ENCODE measurements at places on chromosomes 12 and 14.
A peak's percentile ranks its signal among the peaks of the same experiment; 100 is the strongest.

DNA sequence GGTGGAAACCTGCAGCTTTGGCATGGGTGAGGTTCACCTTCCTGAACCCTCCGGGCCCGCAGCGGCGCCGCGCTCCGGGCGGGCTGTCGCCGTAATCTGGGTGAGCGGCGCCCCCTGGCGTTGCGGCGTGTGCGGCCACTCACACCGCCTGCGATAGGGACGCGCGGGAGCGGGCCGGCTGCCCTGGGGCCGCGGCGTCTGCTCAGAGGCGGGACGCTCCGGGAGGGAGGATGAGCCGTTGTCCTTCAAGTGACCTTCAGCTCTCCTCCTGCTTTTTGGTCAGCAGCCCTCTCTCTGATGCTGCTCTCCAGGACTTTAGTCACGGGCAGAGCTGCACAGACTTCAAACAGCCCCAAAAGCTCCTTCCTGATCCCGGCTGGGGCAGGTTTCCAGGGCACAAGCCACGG lies 211.7 kb upstream of the FKBP4 start:
- DNase-seq: peak; percentile 51

DNA sequence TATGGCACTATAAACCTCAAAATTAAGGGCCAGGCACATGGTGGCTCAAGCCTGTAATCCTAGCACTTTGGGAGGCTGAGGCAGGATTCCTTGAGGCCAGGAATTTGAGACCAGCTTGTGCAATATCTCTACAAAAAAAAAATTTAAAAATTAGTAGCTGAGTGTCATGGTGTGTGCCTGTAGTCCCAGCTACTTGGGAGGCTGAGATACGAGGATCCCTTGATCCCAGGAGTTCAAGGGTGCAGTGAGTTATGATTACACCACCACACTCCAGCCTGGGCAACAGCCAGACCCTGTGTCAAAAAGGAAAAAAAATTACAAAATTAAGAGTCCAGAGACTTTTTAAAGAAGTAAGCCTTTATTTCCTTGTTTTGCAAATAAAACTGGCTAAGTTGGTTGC lies 1.8 kb upstream of the GCN1 start:
- DNase-seq: no peak

DNA sequence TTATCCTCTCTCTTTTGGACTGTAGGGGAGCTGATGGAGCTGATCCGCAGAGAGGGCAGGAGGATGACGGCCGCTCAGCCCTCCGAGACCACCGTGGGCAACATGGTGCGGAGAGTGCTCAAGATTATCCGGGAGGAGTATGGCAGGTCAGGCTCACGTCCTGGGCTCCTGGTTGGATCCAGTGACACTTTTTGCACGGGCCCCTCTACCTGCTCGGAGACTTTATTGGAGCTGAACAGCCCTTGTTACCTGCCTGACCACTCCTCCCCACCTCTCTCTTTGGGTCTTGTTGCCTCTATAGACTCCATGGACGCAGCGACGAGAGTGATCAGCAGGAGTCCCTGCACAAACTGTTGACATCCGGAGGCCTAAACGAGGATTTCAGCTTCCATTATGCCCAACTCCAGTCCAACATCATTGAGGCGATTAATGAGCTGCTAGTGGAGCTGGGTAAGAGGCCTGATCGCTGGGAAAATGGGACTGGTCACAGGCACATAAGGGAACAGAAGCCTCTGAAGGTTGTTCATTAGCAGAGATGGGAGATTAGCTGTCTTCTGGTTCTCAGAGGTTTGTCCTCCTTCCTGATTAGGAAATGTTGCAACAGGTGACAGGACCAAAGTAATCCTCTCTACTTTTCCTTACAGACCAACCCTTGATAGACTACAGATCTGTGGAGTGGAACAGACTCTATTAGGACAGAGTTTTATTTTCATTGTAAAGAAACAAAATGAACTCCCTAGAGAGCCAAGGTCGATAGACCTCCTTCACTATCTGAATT lies 718 bp downstream of the EIF2B2 start:
- DNase-seq: no peak

GRCh38 chr14:78627114-78627513 lies 456.9 kb downstream of the NRXN3 start:
- DNase-seq: no peak

- no peak for DNase-seq
These were observed 770.9 kb upstream of the FOXG1 start for GRCh38 chr14:27995691-27996090.

GRCh38 chr12:114656906-114657596 lies 26.9 kb downstream of the TBX3 start:
- DNase-seq: no peak

DNA sequence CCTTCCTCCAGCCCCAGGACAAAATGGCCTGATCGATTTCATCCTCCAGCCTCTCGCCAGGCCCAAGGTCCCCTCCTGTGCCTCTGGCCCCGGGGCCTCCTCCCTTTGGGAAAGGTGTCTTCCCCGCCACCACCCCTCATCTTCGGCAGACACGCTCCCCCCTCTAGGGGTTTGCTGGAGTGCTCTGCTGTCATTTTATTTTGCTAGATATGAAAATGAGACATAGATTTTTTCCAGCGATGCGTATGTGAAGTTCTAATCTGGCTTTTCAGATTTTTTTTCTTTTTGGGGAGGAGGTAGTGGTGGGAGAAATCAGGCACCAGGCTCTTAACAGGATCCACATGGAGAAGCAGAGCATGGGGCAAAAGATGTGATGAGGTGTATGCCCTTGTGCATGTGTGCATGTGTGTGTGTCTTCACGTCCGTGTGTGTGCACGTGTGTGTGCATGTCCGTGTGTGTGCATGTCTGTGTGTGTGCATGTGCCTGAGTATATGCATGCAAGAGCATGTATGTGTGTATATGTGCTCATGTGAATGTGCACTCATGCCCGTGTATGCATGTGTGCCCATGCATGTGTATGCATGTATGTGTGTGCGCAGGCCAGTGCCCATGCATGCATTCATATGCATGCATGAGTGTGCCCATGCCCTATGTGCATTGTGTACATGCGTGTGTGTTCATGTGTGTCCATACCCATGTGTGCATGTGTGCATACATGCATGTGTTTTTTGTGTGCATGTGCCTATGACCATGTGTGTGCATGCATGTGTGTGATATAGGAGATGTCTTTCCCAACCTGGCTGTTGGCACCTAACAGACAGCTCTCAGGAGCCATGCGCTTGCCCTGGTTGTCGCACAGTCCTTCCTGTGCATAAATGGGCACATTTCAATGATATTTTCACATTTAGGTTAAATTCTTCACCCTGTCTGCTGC lies 203.0 kb downstream of the RBM19 start:
- DNase-seq: no peak

DNA sequence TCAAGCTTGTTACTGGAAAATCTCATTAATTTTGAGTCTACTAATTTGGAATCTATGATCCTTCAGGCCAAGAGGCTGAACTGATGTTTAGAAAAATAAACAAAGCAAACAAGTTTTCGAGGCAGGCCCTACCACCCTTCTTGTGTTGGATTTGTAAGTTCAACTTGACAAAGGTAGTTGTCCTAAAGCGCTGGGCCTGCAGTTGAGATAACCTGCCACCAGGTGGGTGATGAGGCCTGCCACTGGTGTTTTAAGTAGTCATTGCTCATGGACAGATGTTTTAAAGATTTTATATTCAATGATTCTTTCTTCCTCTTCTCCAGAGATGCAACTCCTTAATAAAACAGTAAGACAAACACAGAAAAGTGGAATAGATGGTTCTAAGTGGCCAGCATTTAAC lies 19.4 kb downstream of the ACVRL1 start:
- DNase-seq: no peak

DNA sequence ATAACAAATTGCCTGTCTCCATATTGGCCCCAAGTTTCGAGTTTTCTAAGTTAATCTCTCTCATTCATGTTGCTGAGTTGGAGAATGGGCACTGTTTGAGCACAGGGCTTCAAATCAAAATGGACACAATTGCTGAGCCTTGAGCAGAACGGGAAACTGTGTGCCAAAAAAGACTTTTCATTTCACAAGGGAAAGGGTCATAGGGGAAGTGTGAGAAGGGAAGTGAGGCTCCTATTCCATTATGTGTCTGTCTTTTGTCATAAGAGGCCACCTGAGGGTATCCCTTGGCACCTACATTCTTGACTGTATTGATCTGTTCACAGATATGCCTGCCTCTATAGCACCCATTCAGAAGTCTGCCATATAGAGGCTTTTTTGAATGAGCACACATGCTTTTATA lies 59.1 kb downstream of the TTLL5 start:
- DNase-seq: no peak
